Stimulated activated naive B cell treated with anti-CD40 and anti-IgM and Interleukin-4, amounts not matched to agents 10 μg/mL and 1 μg/mL and 100 μg/mL, for 72 hours (primary cell): ENCODE measurements at places on chromosomes 7 and 10.

DNA sequence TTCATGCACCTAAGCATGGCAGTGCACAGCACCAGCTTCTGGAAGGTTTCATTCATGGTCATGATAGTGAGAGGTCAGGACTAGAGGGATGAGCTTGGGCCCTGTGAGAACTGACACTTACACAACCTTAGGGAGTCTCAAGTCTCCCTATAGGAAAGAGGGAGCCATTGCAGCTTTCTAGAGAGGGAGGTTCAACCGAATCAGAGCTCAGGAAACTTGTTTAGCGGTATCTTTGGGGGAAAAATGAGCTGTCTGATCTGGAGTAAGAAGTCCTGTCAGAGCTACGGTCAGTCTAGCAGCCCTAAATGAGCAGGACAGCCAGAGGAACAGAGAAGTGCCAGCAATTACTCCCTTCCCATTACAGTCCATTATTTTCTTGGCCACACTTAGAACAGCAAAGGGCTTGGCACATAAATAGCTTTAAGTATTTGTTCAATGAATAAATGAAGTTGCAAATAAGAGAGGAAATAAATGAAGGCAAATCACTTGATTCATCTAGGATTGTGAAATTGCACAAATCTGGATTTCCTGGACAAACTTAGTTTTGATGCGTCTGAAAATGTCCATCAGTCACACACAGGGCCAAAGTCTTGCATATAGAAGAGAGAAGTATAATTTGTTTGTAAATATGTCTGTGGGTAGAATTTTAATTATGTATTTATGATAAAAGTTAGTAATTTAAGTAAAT lies 262.0 kb downstream of the GLI3 start:
- no peak overlapping the region for H3K27ac ChIP-seq
- H3K27me3 ChIP-seq: peaks cover 9% of the 10 kb centered on the region
- H3K36me3 ChIP-seq: no peaks in the 10 kb centered on the region
- H3K4me1 ChIP-seq: no peaks in the 10 kb centered on the region

DNA sequence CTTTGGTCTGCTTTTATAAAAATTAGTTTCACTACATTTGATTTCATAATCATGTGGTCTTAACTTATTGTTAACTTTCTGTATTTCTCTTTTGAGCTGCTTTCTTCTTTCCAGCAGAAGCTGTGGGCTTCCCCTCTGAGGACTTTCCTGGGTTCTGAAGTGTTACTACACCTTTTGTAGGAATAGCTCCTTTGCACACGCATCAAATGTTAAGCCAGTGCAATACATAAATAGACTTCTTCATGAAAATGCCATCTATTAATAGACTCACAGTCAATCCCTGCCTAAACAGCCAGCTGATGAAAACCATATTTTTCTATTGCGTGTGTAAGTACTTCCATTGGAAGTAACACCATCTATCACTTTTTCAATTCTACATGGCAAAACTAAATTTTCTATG lies 1.5 kb downstream of the ABCB4 start:
- H3K27me3 ChIP-seq: no peaks in the 10 kb centered on the region
- H3K27ac ChIP-seq: peak overlapping the region; percentile 97
- peak overlapping the region; percentile 86 for H3K4me3 ChIP-seq
- H3K36me3 ChIP-seq: peaks cover under 1% of the 10 kb centered on the region
- H3K4me1 ChIP-seq: peaks cover 32% of the 10 kb centered on the region

GRCh38 chr10:69279110-69279509 lies 814 bp downstream of the HK1 start:
- DNase-seq: no peak
- H3K27ac ChIP-seq: no peak overlapping the region
- no peaks in the 10 kb centered on the region for H3K36me3 ChIP-seq
- H3K4me1 ChIP-seq: peaks cover 17% of the 10 kb centered on the region
- H3K27me3 ChIP-seq: peaks cover 4% of the 10 kb centered on the region

- no peak overlapping the region for H3K27ac ChIP-seq
- H3K4me3 ChIP-seq: peak overlapping the region; percentile 14
- H3K36me3 ChIP-seq: peaks cover 27% of the 10 kb centered on the region
Measured at GRCh38 chr7:150388709-150389531, 9.8 kb downstream of the ZNF775 start.

DNA sequence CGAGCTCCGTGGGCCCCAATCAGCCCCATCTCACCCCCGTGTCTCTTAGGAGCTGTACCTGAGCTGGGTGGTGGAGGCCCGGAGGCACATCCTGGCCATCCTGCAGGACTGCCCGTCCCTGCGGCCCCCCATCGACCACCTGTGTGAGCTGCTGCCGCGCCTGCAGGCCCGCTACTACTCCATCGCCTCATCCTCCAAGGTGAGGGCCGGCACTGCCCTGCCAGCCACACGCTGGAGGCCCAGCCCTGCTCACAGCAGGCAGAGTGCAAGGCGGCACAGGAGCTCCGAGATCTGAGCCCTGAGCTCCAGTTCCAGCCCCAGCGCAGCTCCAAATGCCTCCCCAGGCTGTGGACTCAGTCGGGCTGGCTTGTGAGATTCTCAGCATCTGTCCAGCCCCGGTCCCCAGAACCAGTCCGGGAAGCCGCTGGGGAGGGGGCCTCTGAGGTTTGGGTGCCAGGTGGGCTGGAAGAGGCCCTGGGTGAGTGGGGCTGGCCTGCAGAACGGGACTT lies 9.3 kb downstream of the TMEM120A start:
- DNase-seq: no peak
- peak overlapping the region; percentile 62 for H3K27ac ChIP-seq
- no peak overlapping the region for H3K4me3 ChIP-seq

- no peaks in the 10 kb centered on the region for H3K36me3 ChIP-seq
- no peaks in the 10 kb centered on the region for H3K4me1 ChIP-seq
- H3K4me3 ChIP-seq: no peak overlapping the region
- no peak for DNase-seq
Measured at GRCh38 chr7:80453699-80454340, 58.0 kb downstream of the GNAT3 start.

- H3K27me3 ChIP-seq: no peaks in the 10 kb centered on the region
- no peak for DNase-seq
- no peak overlapping the region for H3K27ac ChIP-seq
- H3K4me1 ChIP-seq: no peaks in the 10 kb centered on the region
- no peak overlapping the region for H3K4me3 ChIP-seq
- no peaks in the 10 kb centered on the region for H3K36me3 ChIP-seq
Measured at GRCh38 chr10:64090865-64091264, 569.7 kb downstream of the REEP3 start.

DNA sequence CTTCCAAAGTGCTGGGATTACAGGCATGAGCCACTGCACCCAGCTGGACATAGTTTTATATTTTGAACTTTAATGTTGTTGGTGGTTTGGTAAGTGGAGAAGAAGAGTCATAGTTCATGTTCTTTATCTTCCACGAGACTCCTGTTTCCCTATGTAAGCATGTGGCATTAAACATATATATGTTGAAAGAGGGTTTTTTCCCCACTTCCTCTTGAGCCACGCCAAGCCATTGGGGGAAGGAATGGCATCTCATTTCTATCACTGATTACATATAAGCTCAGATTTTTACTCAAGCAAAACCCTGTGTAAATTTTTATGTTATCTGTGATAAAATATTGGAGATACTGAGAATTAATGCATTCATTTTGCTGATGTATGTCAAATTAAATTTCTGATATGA lies 300.4 kb downstream of the PHF14 start:
- no peaks in the 10 kb centered on the region for H3K27me3 ChIP-seq
- H3K36me3 ChIP-seq: no peaks in the 10 kb centered on the region
- no peaks in the 10 kb centered on the region for H3K4me1 ChIP-seq
- no peak overlapping the region for H3K27ac ChIP-seq

DNA sequence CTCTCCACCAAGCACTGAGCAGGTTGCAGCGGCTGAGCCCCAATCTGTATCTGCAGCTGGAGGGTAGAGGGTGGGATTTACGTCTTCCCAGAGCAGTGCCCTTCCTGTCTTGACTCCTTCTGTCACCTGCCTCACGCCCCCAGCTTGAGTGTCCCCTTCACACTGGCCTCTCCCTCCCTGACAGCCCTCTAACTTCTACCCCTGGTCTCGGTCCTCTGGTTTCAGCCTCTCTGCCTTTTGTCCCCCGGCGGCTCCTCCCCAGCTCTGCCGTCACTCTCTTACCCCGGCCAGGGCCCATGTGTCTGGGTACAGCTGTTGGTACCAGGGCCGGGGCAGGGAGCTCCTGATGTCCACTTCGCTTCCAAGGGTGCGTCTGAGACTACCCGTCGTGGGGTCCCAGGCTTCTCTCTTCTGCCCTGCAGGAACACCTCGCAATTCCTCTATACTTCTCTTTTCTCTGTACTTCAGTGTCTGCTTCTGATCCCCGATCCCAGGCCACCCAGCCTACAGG lies 654 bp downstream of the MUC3A start:
- H3K4me3 ChIP-seq: no peak overlapping the region
- no peaks in the 10 kb centered on the region for H3K4me1 ChIP-seq
- H3K36me3 ChIP-seq: peaks cover 2% of the 10 kb centered on the region

GRCh38 chr10:34824870-34825269 lies 9.8 kb upstream of the PARD3 start:
- no peaks in the 10 kb centered on the region for H3K36me3 ChIP-seq
- no peak overlapping the region for H3K27ac ChIP-seq
- no peaks in the 10 kb centered on the region for H3K4me1 ChIP-seq
- peaks cover 18% of the 10 kb centered on the region for H3K27me3 ChIP-seq

GRCh38 chr10:104928734-104929133 lies 287.6 kb downstream of the SORCS3 start:
- no peaks in the 10 kb centered on the region for H3K36me3 ChIP-seq
- no peak overlapping the region for H3K27ac ChIP-seq
- no peaks in the 10 kb centered on the region for H3K4me1 ChIP-seq
- H3K4me3 ChIP-seq: no peak overlapping the region
- no peak for DNase-seq

- no peaks in the 10 kb centered on the region for H3K36me3 ChIP-seq
- no peaks in the 10 kb centered on the region for H3K27me3 ChIP-seq
- no peak overlapping the region for H3K4me3 ChIP-seq
- H3K27ac ChIP-seq: no peak overlapping the region
Measured at GRCh38 chr10:114810926-114811325, 10.7 kb upstream of the FHIP2A start.

DNA sequence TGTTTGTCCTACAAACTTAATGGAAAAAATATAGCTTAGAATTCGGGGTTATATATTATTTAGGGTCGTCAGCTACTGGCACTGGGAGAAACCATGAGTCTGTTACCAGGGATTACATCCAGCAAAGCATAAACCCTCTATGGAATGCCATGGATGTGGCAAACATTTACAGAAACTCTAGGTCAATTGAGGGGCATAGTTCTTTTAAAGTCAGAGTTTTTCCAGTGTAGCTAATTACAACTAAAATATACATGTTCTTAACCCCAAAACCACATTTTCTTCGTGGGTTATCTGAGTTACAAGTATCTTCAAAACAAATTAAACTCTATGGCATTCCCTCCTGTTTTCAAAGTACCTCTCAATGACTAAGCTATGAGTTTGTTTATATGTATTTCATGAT lies 99.3 kb upstream of the THSD7A start:
- H3K27me3 ChIP-seq: no peaks in the 10 kb centered on the region
- no peaks in the 10 kb centered on the region for H3K4me1 ChIP-seq

GRCh38 chr10:947051-947450 lies 15.5 kb upstream of the LARP4B start:
- no peak overlapping the region for H3K27ac ChIP-seq
- no peaks in the 10 kb centered on the region for H3K36me3 ChIP-seq
- peaks cover 10% of the 10 kb centered on the region for H3K27me3 ChIP-seq
- DNase-seq: no peak
- peaks cover 22% of the 10 kb centered on the region for H3K4me1 ChIP-seq

DNA sequence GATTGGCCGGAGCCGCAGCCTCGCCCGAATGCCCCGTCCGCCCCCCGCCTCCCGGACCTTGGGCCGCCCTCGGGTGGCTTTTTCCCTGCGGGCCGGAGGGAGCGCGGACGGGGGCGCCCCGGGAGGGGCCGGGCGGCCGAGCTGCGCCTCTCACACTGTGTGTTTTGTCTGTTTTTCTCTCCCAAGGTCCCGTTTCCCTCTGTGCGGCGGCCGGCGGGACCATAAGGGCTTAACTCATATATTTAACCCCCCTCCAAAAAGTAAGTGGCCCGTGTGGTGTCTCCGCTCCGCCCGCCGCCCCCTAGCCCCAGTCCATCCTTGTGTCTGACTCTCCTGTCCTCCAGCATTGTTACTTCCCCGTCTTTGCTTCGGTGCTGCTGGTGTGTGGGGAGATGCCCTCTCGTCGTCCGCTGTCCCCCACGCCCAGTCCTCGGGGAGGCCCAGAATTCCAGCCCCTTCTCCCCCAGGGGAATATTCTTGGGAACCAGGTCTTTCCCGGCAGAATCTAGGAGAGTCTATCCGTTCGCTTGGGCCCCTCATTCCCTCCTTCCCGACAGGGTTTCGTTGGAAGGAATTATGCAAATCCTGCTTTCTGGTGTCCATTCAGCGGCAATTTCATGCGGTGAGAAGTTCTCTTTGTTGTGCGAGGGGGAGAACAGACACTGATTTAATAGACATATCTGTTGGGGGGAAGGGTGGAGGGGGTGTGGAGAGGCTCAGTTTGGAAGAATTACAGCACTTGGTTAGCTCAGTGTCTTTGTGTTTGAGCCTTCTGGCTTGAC lies 1.3 kb downstream of the LCOR start:
- peak overlapping the region; percentile 93 for H3K4me3 ChIP-seq

DNA sequence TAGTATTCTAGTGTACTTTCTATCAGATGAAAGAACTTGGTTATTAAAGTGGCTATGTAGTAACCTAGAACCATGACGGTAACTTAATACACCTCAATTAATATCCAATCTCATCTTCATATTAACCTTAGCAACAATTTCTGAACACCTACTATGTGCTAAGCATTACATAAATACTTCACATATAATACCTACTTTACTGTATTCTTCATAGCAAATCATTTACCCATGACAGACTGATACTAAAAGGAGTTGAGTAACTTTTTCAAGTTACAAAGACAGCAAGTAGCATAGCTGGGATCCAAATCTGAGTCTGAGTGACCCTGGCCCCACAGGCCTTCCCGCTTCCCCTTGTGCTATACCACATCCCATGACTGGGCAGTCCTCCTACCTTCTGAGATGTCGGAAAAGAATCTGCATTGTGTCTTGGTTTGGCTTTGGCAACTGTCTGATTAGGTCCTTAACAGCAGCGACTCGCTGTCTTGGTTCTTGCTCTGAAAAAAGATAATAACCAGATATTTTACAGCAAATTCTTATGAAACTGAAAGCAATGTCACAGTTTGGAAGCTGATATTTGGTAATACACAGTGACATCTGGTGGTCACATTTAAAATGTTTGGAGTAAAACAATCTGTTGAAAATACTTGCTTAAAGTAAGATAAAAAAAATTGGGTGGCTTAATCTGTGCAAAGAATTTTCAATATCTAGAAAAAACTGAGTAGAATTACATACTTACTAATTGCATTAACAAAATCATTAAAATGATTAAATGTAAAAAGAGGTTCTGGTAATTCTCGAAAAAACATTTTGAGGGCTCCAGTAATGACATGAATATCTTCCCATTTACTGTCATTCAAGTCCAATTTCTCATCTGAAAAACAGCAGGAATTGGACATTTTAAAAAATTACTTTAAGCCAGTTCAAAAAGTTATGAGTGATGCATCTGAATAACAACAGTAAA lies 120.1 kb downstream of the ARHGAP12 start:
- H3K27ac ChIP-seq: peak overlapping the region; percentile 71
- peak overlapping the region; percentile 77 for H3K4me3 ChIP-seq
- H3K36me3 ChIP-seq: peaks cover 11% of the 10 kb centered on the region
- DNase-seq: peak; percentile 10
- no peaks in the 10 kb centered on the region for H3K27me3 ChIP-seq
- H3K4me1 ChIP-seq: peaks cover 6% of the 10 kb centered on the region

- H3K4me3 ChIP-seq: no peak overlapping the region
- DNase-seq: peak; percentile 46
- no peak overlapping the region for H3K27ac ChIP-seq
- H3K27me3 ChIP-seq: peaks cover 17% of the 10 kb centered on the region
- no peaks in the 10 kb centered on the region for H3K36me3 ChIP-seq
Measured at GRCh38 chr10:93115661-93116383, 42.1 kb downstream of the CYP26A1 start.
